Lung (tissue), 17 donors: ENCODE measurements at places on chromosomes 3 and 15. TPM values are rescaled to one million over a fixed set of nuclear protein-coding genes. Genes with fewer than 3 reads are reported as not detected.

PLCB2 gene
- 76.7 TPM for total RNA-seq

PTX3 gene
- 45.8 TPM for total RNA-seq

AADAC gene
- 33.3 TPM for total RNA-seq

NUP210 gene
- total RNA-seq, result 11.1 TPM

GRM2 gene
- 0.77 TPM for total RNA-seq

GPR171 gene
- 1.8 TPM for total RNA-seq

GRCh38 chr15:39269821-39270220, 311.1 kb upstream of the THBS1 start:
- H3K36me3 ChIP-seq, result no peaks in the 10 kb centered on the region
- H3K27ac ChIP-seq, result no peak overlapping the region
- no peaks in the 10 kb centered on the region for H3K4me1 ChIP-seq
- H3K4me3 ChIP-seq, result no peak overlapping the region

GRCh38 chr15:94582368-94582767, 351.0 kb downstream of the MCTP2 start:
- H3K36me3 ChIP-seq, result no peaks in the 10 kb centered on the region
- H3K4me3 ChIP-seq, result no peak overlapping the region
- H3K4me1 ChIP-seq, result peaks cover 8% of the 10 kb centered on the region
- no peaks in the 10 kb centered on the region for H3K27me3 ChIP-seq
- peak; percentile 80 for DNase-seq

- no peaks in the 10 kb centered on the region for H3K4me1 ChIP-seq
- DNase-seq, result no peak
- H3K27me3 ChIP-seq, result no peaks in the 10 kb centered on the region
- H3K4me3 ChIP-seq, result no peak overlapping the region
- no peak overlapping the region for H3K27ac ChIP-seq
Observed at GRCh38 chr3:156843071-156843808, 17.1 kb downstream of the LEKR1 start.

DNA sequence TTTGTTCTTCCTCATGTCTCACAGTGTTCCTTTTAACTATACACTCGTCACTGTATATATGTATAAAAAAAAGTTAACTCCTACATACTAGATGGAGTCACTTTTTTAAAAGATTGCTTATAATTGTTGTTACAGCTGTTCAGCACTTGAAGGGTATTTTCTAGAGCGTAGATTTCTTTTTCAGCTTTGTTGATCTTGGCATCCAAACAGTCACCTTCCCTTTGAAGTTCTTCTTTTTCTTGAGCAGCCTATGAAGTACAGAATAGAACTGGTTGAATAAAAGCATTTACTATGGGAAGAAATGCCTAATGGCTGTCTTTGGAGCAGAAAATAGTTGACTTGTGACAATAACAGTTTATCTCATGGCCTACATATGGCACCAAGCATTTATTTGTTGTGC, 17.8 kb downstream of the TTC14 start:
- no peak for DNase-seq
- no peaks in the 10 kb centered on the region for H3K27me3 ChIP-seq
- H3K4me1 ChIP-seq, result no peaks in the 10 kb centered on the region

GRCh38 chr15:25501828-25502446, 63.1 kb upstream of the UBE3A start:
- H3K36me3 ChIP-seq, result no peaks in the 10 kb centered on the region
- no peak overlapping the region for H3K4me3 ChIP-seq
- H3K27me3 ChIP-seq, result peaks cover 4% of the 10 kb centered on the region
- no peak overlapping the region for H3K27ac ChIP-seq
- peak; percentile 75 for DNase-seq

DNA sequence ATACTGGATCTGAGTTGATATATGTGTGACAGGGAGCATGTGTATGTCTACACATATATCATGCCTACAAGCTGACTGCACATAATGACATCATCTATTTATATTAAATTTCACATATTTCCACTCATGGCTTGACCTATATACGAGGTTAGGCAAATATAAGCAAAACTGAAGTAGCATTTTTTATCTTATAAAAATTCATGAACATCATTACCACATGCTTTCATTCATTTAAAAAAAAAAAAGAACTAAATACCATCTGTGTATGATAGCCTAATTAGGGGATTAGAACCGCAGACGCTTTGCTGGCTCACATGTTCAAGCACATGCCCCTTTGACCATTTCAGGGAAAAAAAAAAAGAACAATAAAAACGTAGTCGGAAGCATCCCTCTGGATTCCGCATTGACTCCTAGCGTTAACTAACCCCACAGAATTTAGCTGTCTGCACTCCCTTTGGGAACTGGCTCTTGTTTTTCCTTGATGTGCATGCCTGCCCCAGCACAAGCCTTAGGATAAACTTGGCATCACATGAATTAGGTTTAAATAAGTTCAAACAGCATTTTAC, 888.4 kb downstream of the ROBO1 start:
- no peaks in the 10 kb centered on the region for H3K27me3 ChIP-seq
- no peak overlapping the region for H3K4me3 ChIP-seq
- H3K27ac ChIP-seq, result no peak overlapping the region
- no peaks in the 10 kb centered on the region for H3K36me3 ChIP-seq

- H3K36me3 ChIP-seq, result no peaks in the 10 kb centered on the region
- no peak overlapping the region for H3K27ac ChIP-seq
- H3K27me3 ChIP-seq, result no peaks in the 10 kb centered on the region
- no peaks in the 10 kb centered on the region for H3K4me1 ChIP-seq
Observed at GRCh38 chr3:161549261-161549660, 52.7 kb downstream of the OTOL1 start.

DNA sequence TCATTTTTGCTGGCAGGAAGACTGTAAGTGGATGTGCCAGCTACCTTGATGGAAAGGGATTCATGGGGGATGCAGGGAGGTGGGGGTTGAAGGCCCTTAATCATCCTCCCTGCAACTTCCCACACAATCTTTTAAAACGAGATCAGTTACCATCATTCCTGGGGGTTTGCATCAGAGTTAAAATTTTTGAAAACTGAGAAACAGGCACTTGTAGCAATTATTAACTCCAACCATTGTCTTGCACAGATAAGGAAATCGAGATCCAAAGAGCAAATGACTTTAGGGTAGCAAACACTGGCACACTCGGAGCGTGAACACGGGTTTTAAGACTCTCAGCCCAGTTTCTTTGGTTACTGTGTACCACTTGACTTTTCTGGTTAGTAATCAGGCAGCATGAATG, 41.9 kb downstream of the GPD1L start:
- H3K36me3 ChIP-seq, result peaks cover 7% of the 10 kb centered on the region
- H3K4me3 ChIP-seq, result no peak overlapping the region
- H3K4me1 ChIP-seq, result peaks cover 9% of the 10 kb centered on the region
- no peaks in the 10 kb centered on the region for H3K27me3 ChIP-seq

GRCh38 chr15:75620841-75621391, 4.6 kb downstream of the SNUPN start:
- no peaks in the 10 kb centered on the region for H3K4me1 ChIP-seq
- H3K36me3 ChIP-seq, result peaks cover 19% of the 10 kb centered on the region
- peak; percentile 17 for DNase-seq
- H3K27me3 ChIP-seq, result no peaks in the 10 kb centered on the region
- no peak overlapping the region for H3K27ac ChIP-seq

- H3K4me1 ChIP-seq, result peaks cover 17% of the 10 kb centered on the region
- no peaks in the 10 kb centered on the region for H3K27me3 ChIP-seq
- H3K27ac ChIP-seq, result peak overlapping the region; percentile 58
- peaks cover 19% of the 10 kb centered on the region for H3K36me3 ChIP-seq
Observed at GRCh38 chr3:125002414-125003368, 53.1 kb downstream of the HEG1 start.

DNA sequence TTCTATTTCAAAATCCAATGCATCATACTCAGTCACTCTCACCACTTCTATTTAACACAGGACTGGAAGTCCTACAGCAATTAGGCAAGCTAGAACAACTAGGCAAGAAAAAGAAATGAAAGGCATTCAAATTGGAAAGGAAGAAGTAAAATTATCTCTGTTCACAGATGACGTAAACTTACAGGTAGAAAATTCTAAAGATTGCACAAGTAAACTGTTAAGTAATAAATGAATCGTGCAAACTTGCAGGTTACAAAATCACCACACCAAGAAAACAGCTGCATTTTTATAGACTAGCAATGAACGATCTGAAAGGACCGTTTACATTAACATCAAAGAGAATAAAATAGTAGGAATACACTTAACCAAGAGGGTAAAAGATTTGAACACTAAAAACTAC, 36.2 kb downstream of the CHST2 start:
- no peaks in the 10 kb centered on the region for H3K36me3 ChIP-seq
- peaks cover 14% of the 10 kb centered on the region for H3K4me1 ChIP-seq
- H3K27me3 ChIP-seq, result no peaks in the 10 kb centered on the region

- H3K36me3 ChIP-seq, result no peaks in the 10 kb centered on the region
- peaks cover 3% of the 10 kb centered on the region for H3K4me1 ChIP-seq
- no peak for DNase-seq
- no peaks in the 10 kb centered on the region for H3K27me3 ChIP-seq
Observed at GRCh38 chr3:126307591-126308393, 49.4 kb downstream of the KLF15 start.

DNA sequence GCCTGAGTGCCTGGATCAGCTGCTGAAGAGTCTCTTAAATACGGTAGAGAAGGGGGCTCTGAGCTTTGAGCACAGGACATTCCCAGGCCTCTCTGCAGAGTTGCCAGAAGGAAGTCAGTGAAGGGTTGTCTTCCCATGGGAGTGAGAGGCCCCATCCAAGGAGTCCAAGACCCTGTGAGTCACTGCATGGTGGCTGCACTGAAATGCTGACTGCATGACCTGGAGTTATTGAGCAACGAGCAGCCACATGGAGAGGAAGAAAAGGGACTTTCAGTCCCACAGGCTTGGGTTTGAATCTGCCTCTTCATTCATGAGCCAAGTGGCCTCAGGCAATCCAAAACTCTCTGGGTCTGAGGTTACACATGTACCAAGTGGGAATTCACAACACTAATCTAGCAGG, 69.6 kb upstream of the RASGRF1 start:
- H3K4me1 ChIP-seq, result no peaks in the 10 kb centered on the region
- no peak overlapping the region for H3K27ac ChIP-seq

- DNase-seq, result peak; percentile 16
- no peaks in the 10 kb centered on the region for H3K27me3 ChIP-seq
- no peak overlapping the region for H3K27ac ChIP-seq
- no peak overlapping the region for H3K4me3 ChIP-seq
- no peaks in the 10 kb centered on the region for H3K4me1 ChIP-seq
- no peaks in the 10 kb centered on the region for H3K36me3 ChIP-seq
Observed at GRCh38 chr3:48125013-48125705, 63.1 kb downstream of the CDC25A start.

DNA sequence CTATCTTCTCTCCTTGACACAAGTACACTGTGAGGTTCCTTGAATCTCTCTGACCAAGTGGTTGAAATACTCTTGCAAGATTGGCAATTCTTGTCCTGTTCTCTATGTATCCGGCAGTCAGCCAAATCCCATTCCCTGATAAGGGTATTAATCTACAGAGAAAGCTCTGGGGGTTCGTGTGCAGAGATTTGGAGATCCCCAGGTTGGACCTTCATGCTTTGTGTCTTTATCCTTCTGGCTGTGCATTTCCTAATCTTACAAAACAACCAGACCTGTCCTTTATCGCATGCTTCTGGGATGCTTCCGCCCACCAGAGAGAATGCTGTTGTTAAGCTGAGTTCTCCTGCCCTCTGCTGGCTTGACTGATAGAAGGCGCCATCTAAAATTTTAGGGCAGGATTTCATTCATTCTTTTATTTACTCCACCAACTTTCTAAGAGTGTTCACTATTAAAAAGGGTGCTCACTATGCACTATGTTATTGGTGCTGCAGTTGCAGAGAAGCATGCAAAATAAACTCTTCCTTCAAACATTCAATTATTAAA, 8.6 kb upstream of the SST start:
- H3K4me3 ChIP-seq, result no peak overlapping the region
- H3K36me3 ChIP-seq, result no peaks in the 10 kb centered on the region
- peak; percentile 53 for DNase-seq
- no peak overlapping the region for H3K27ac ChIP-seq

DNA sequence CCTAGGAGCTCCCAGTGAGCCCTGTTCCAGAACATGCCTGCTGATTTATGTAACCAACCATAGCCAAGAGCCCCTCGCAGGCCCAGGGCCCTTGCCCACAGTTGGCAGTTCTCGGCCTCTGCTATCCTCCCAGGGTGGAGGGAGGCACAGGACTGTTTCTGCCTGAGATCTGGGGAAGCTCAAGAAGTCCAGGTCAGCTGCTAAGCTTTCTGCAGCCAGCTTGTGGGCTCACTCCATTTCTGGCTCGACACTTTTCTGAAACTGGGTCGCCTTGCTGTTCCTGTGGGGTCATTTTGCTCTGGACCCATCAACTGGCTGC, 72.5 kb upstream of the HERC1 start:
- H3K4me3 ChIP-seq, result no peak overlapping the region
- H3K27ac ChIP-seq, result no peak overlapping the region
- no peaks in the 10 kb centered on the region for H3K36me3 ChIP-seq
- no peak for DNase-seq
- peaks cover 4% of the 10 kb centered on the region for H3K4me1 ChIP-seq

GRCh38 chr15:78396976-78397375, 41.0 kb upstream of the IREB2 start:
- no peak overlapping the region for H3K4me3 ChIP-seq
- DNase-seq, result peak; percentile 69
- H3K36me3 ChIP-seq, result no peaks in the 10 kb centered on the region
- no peaks in the 10 kb centered on the region for H3K4me1 ChIP-seq
- no peaks in the 10 kb centered on the region for H3K27me3 ChIP-seq

- H3K36me3 ChIP-seq, result no peaks in the 10 kb centered on the region
- H3K27me3 ChIP-seq, result no peaks in the 10 kb centered on the region
- no peaks in the 10 kb centered on the region for H3K4me1 ChIP-seq
- H3K4me3 ChIP-seq, result no peak overlapping the region
- DNase-seq, result peak; percentile 3
Observed at GRCh38 chr3:95341314-95341713, 1278.5 kb downstream of the NSUN3 start.

GRCh38 chr15:68303134-68303533, 25.6 kb downstream of the FEM1B start:
- DNase-seq, result no peak
- no peaks in the 10 kb centered on the region for H3K27me3 ChIP-seq
- no peak overlapping the region for H3K27ac ChIP-seq
- no peak overlapping the region for H3K4me3 ChIP-seq

- DNase-seq, result no peak
- no peak overlapping the region for H3K27ac ChIP-seq
- H3K36me3 ChIP-seq, result no peaks in the 10 kb centered on the region
- H3K27me3 ChIP-seq, result no peaks in the 10 kb centered on the region
Observed at GRCh38 chr3:176951586-176952292, 245.5 kb downstream of the TBL1XR1 start.

DNA sequence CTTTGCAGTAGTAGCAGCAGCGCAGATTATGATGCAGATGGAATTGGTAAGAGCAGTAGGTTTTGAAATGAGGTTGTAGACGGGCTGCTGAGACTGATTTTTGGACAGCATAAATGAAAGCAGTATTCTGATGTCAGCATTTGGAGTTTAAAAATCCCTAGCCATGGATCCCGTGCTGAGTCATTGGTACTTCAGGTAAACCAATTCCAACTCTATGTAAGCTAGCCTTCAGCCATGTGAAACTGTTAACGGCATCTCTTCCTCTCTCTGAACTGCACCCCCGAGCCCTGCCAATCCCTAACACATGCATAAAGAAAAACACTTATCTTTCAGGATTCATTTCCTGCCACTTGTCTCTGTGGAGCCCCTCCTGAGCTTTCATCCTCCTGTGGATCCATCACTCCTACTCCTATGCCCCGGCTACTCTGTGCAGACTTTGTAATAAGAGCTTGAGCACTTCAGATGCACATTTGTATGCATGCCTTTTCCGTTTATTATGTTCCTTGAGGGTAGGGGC, 119.0 kb downstream of the AKAP13 start:
- peak overlapping the region; percentile 61 for H3K27ac ChIP-seq
- H3K27me3 ChIP-seq, result no peaks in the 10 kb centered on the region

GRCh38 chr3:126133606-126134005, 46.8 kb downstream of the ALDH1L1 start:
- H3K27ac ChIP-seq, result no peak overlapping the region
- no peaks in the 10 kb centered on the region for H3K4me1 ChIP-seq
- no peak overlapping the region for H3K4me3 ChIP-seq
- no peaks in the 10 kb centered on the region for H3K27me3 ChIP-seq
- H3K36me3 ChIP-seq, result no peaks in the 10 kb centered on the region
